ENCODE measurements at places on chromosomes 1 and 21.

DNA sequence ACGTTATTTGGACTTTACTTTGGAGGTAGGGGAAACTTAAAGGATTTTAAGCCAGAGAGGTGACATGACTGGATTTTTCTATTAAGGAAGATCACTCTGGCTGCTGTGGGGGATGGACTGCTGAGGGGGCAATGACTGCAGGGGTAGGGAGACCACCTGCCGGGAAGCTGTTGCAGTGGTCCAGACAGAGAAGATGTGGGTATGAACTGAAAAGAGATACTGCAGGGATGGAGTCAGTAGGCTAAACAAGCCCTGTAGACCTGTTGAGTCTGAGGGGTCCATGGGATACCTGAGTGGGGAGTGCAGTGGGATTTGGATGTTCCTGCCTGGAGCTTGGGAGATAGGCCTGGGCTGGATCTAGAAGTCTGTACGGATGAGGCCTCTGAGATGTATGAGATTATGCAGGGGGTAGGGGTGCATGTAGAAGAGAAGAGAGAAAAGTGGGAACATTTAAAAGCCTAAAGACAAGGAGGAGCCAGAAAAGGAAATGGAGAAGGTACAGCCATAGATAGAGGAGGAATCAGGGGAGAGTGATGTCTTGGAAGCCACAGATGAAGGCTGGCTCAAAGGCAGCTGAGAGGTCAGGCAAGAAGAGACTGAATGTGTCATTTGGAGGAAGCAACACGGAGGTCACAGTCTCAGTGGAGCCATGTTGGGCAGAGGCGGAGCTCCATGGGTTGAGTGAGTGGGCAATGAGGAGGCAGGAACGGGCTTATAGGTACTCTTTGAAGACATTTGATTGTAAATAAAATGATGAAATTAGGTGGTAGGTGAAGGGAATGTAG is 25.9 kb upstream of the KCNA2 start:
- DNase-seq = no peak

- no peak for DNase-seq
These were observed 48.0 kb downstream of the TOR3A start for GRCh38 chr1:179129702-179130473.

GRCh38 chr1:203944651-203945404 is 83.4 kb downstream of the SNRPE start:
- DNase-seq = no peak

GRCh38 chr1:150021191-150021694 is 10.7 kb upstream of the OTUD7B start:
- DNase-seq = no peak

- DNase-seq = no peak
These were observed 8.0 kb downstream of the USP48 start for GRCh38 chr1:21774835-21775549.

- DNase-seq = peak; percentile 34
These were observed 414 bp downstream of the TMEM51 start for GRCh38 chr1:15153842-15154479.

GRCh38 chr1:117904485-117904884 is 24.9 kb downstream of the GDAP2 start:
- DNase-seq = no peak

DNA sequence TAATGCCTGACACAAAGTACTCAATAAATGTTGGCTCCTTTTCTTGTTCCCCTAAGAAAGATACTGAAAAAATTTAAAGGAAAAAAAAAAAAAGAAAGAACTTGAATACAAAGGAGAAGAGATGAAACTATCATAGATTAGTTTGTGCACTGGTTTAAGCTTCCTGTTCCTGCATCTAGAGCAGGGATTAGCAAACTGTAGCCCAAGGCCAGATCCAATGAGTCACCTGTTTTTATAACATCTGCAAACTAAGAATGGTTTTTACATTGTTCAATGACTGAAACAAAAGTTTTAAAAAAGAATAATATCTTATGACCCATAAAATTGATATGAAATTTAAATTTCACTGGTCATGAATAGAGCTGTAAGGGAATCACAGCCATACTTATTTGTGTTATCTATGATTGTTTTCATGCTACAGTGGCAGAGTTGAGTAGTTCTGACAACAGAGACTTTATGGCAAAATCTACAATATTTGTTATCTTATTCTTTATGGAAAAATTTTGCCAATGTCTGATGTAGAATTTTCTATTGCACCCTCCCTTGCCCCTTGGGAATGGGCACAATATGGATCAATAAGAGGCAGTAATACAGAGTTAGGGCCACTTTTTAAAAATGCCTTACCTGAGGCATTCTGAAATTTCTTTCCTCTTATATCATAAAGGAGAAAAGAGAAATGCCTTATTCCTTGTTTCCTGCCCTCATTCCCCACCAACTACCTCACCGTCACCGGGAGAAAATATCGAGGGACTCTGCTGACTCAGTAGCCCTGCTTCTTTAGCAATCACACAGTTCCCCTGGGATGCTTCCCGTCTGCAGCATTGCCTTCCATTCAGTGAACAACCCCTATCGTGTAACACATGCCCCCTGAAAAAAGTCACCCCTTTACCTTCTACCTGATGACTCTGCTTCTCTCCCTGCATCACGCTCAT is 50.6 kb downstream of the WDR64 start:
- no peak for DNase-seq

DNA sequence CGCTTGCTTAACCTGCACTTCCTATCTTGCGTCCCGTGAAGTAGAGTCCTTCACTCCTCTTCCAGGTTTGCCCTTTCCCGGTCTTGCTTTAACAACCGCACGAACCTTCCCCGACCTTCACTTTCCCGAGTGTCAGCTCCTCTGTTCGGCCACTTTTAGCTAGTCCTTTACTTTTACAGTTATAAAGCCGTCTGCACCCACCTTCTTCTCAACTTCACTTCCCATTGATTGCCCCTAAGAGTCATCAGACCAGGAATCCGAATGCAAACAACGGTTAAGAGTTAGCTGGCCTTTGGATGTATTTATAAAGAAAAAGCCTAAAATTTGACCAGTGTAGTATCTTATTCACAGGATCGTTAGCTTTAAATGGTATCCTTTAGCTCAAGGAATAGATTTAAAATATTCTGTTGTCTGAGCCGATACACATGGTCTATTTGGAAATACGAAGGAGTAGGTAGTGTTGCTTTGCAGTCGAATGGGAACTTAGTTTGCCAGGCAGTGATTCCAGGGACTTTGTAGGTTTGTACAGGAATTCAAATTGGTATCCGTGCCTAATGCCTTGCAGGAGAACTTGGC is 1.4 kb downstream of the PPP2R5A start:
- DNase-seq = no peak

- DNase-seq = no peak
These were observed 5.2 kb downstream of the TAS1R1 start for GRCh38 chr1:6560267-6560666.

DNA sequence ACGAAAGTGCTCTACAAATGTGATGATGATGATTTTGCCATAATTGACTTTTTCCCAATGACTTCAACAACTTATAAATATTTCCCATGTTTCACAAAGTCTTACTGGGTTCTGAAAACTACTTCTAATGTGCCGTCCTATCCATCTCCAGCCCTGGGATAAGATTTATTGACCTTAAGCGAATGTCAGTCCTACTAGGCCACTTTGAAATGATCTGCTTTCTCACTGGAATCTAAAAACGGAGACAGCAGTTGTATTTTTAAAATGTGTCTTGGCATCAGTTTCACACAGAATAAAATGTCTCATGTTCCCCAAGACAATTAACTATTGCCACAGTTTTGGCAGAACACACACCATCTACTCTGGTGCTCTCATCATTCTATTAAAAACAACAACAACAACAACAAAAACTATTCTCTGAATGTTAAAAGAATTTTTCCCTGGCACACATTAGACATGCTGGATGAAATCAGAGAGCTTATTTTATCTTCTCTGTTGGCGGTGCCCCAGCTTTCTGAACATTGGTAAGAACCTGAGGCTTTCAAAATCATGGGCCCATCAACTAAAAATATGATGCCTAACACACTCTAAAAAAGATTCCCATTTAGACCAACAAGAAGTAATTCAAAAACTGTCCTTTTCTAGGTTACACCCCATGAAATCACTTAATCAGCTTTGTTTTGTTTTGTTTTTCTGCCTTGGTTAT is 23.1 kb upstream of the DNASE2B start:
- no peak for DNase-seq

- DNase-seq = no peak
These were observed 11.4 kb downstream of the FGR start for GRCh38 chr1:27623327-27624212.

DNA sequence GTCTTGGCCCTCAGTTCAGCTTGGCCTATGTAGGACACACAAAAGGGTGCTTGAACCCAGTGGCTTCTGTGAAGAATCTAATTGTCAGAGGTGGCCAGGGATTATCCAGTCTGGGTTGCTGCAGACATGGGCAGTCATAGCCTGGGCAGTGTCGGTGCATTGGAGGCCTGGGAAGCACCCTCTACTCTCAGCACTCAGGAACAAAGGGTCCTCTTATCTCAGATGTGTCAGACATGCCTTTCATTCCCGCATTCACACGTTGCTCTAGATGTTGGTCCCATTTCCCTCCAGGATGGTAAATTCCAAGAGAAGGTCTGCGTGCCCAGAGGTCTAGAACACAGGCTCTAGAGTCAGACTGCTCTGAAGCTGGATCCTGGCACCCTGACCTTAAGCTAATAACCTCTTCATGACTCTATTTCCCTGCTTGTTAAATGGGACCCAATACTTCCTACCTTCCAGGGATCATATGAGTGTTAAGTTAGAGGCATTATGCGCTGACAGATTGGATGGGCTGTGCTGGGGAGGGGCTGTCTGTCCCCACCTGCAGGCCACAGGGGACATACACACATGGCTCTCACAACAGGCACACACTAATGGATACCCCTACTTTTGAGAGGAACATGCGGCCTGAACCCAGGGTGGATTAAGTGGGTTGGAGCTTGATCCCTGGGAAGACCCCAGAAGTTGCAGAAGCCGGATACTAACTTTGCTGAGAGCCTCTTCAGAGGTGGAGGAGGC is 16.5 kb upstream of the EDN2 start:
- DNase-seq = no peak

- DNase-seq = no peak
These were observed 2.8 kb downstream of the MYCL start for GRCh38 chr1:39898648-39899603.

DNA sequence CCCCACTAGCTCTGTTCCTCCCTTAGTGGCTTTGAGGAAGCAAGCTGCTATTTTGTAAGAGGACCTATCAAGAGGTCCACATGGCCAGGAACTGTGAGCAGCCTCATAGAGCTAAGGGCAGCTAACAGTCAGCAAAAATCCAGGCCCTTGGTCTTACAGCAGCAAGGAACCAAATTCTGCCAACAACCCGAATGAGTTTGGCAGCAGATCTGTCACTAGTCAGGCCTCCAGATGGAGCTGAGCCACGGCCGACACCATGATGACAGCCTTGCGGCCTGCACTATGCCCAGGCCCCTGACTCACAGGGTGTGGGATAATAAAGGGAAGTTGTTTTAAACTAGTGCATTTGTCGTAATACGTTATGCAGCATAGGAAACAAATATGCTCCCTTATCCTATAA is 28.0 kb upstream of the H3-3A start:
- DNase-seq = no peak

- DNase-seq = no peak
These were observed 6.2 kb downstream of the DISP3 start for GRCh38 chr1:11485191-11485590.

DNA sequence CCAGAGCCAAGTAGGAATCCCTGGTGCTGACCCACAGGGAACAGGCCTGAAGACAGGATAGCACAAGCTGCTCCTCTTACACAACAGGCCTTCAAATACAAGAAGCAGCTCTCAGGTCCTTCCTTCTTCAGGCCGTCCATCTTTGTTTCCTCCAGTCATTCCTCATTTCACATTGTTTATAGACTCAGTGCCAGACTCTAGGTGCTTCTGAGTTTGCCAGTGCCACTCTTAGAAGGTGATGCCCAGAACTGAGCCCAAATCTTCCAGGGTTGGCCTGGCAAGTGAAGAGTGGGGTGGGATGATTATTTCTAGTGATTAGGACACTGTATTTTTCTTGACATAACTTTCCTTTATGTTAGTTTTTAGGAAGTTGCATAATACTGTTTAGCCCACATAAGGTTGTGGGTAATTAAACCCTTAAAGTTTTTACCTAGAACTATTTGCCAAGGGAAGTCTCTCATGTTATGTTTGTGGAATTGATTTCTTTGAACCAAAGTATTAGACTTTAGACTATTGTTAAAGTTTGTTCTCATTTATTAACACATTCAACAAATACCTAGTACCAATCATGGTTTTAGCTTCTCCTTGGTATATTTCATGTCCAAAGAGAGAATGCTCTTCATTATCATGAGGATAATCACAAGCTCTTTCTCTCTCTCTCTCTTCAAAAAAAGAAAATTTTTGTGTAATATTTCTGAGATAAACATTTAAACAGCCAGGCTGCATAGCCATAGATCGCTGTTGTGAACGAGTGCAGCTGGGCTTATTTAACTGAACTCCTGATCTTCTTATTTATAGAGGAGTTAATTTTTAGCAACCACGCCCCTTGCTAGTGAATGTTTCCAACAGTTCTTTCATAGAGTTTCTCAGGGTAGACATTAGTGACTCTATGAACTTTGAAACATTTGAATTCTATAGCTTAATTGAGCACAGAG is 47.7 kb downstream of the PGM1 start:
- DNase-seq = no peak

- no peak for DNase-seq
These were observed at the start of gene CFH for GRCh38 chr1:196651637-196652215. Gene CFH (plus strand): TSS chr1:196652043. CDS start chr1:196652118, 75 bp downstream.

GRCh38 chr1:25572708-25573590 is 29.5 kb downstream of the LDLRAP1 start:
- peak; percentile 49 for DNase-seq

DNA sequence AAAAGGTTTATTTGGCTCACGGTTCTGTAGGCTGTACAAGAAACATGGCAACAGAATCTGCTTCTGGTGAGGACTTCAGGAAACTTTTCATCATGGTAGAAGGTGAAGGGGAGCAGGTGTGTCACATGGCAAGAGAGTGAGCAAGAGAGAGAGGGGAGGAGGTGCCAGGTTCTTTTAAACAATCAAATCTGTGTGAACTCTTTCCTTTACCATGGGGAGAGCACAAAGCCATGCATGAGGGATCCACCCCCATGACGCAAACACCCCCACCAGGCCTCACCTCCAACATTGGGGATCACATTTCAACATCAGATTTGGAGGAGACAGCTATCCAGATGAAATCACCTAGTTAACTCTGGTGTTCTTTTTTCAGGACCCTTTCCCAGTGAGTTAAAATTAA is 103.6 kb downstream of the GALNT2 start:
- no peak for DNase-seq

DNA sequence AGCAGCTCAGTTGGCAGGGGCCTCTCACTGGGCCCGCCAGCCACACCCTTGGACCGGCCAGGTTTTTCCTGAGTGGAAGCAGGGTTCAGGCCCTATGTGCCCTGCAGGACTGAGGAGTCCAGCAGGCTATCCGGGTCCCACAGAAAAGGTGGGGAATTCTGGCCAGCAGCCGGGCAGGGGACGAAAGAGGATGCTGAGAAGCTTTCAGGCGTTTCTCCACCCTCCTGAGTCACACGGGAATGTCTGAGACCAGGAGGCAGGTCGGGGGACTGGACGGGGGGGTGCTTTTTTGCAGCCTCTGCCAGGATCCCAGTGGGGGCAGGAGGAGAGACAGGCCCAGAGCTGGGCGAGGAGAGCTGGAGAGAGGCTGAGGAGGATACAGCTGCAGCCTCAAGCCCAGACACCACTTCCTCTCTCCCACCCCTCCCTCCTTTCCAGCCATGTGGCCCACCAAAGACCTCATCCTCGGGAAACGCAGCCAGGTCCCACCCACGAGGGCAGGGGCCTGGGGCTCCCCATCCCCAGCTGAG is 105.4 kb downstream of the SPSB1 start:
- no peak for DNase-seq
